ENCODE measurements at places on chromosomes 3 and 15.

DNA sequence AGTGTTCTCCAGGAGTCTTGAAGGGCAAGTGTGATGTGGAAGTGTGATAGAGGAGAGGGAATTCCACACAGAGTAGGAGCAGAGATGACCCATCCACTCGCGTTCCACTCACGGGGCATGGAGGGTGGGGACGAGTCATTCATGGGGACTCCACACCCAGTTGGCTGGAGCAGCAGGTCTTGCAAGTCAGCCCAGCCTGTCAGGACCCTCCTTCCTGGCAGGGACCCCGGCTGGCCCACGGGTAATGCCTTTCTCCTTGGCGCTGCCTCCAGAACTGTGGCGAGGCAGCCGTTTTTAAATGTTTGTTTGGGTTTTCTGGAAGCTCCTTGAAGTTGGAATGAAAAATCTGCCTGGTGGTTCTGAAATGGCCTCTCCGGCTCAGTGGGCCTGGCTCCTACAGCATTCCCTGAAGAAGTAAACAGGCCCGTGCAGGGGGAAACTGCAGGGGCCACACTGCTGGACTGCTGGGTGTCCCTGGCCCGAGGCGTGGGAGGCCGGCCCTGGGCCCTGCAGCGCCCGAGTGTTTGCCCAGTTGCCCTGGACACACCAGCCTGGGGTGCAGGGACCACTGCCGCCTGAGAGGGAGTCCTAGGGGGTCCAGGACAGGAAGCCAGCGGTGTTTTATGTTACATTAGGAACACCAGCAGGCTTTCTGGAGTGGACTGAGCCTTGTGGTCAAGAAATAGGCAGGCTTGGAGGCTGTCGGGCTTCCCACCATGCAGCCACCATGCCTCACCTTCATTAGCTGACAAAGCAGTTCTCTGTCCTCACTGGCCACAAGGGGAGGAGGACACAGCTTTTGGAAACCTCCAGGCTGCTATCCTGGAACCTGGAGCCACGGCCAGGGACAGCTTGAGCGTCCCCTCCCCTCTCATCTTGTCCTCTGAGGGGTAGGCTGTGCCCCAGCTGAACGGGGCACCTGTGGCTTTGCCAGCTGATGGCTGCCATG is 61.3 kb downstream of the CEMIP start:
- no peak for DNase-seq

- DNase-seq, result no peak
Observed at GRCh38 chr15:39447346-39447745, 133.5 kb upstream of the THBS1 start.

DNA sequence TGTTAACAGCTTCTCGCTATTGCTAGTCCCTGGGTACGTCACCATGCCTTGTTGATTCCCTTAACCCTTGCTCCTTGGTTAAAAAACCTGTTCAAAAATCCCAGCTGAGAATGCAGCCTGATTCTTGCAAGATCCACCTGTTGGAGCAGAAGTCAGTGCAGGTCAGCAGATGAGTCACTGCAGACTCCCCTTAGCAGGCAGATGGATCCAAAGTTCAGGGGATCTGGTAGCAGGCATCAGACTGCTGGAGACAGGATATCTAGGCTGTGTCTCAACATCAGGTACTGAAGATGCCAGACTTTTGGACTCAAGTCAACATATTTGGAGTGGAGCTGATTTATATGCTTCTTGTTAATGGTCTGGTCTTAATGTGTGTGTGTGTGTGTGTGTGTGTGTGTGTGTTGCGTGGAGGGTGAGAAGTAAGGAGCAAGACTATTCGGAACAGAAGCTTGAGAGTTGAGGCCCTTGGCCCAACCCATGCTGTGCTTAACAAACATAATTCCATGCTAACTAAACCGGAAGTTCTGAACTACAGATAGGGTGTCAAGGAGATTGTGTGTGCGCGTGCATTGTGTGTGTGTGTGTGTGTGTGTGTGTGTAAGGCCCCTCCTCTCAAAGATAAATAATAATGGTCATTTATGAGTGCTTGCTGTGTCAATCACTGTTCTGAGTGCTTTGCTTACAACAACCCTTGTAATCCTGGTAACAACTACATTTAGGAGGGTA is 1.0 kb upstream of the C3orf52 start:
- no peak for DNase-seq

GRCh38 chr3:104031598-104031997 is 1335.1 kb upstream of the ALCAM start:
- DNase-seq, result no peak

- no peak for DNase-seq
Observed at GRCh38 chr15:69842851-69843250, 254.9 kb downstream of the TLE3 start.

DNA sequence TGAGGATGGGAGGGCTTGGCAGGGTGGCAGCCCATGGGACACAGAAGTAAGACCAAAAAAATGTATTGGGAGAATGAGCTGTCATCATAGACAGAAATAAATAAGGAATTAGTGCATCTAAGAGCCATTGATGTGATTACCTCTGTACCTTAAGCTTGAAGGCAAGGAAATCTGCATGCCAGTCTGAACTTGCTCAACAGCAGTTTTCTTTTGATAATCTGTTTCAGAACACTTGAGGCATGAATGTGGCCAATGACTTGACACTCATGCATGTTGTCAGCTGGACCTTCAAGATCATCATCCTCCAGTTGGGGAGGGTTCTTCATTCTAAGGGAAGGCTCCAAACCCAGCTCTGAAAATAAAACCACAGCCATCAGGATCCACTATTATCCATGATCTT is 148.5 kb downstream of the DCLK3 start:
- DNase-seq, result no peak

- DNase-seq, result no peak
Observed at GRCh38 chr3:42533161-42533897, 30.9 kb downstream of the VIPR1 start.

- DNase-seq, result no peak
Observed at GRCh38 chr3:168123201-168124176, 27.8 kb upstream of the GOLIM4 start.

DNA sequence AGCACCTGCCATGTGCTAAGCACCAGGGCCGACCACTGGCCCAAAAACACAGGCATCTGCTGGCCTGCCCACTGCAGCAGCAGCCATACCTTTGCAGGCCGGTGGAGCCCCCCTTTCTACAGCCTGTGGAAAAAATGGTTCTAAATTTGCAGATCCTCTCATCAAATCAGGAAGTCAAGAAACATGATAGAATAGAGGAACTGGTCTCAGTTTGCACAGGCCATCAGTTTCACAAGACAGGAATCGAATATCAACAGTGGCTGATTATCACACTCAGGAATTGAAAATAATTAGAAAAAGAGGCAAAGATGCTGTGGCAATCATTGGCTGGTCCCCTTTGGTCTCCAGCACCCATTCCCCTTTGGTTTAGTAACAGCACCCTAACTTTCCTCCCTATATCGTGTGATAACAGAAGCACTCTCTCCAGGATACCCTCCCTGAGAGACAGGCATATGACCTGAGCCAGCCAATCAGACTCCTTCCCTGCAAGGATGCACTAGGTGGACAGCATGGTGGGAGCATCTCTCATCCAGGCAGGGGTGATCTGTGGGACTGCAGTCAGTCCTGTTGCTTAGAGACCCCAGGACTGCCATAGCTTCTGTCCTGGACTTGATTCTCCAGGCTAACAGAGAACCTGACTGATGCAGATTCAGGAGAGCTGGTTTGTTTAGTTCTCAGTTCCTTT is 3.5 kb upstream of the PAK6 start:
- no peak for DNase-seq

- DNase-seq, result no peak
Observed at GRCh38 chr3:157075693-157076420, 84.1 kb downstream of the CCNL1 start.

DNA sequence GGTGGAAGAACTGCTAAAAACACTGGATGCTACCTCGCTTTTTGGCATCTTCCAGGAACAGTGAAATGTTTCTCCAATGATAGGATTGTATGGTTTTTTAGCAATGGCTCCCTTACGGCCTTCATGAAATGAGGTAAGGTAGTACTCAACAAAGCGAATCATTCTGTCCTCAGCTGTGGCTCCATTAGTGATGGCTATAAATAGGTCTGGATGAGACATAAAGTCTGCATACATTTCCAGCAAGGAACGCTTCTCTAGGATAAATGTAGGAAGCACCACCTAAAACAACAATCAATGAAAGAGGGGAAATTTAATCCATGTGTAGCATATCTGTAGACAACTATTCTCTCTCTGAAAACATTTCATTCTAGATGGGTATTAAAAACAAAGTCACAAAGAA is 32.4 kb upstream of the SNX4 start:
- DNase-seq, result no peak

- DNase-seq, result no peak
Observed at GRCh38 chr15:40770147-40770721, 454 bp downstream of the C15orf62 start.

DNA sequence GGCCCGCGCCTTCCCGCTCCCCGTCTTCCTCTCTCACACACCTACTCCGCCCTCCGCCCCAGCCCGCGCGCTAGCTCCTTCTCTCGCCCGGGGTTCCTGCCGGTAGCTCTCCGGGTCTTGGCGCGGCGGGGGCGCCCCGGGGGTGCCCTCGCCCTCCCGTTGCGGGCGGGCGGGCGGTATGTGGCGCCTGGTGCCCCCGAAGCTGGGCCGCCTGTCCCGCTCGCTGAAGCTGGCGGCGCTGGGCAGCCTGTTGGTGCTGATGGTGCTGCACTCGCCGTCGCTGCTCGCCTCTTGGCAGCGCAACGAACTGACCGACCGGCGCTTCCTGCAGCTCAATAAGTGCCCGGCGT is 507 bp downstream of the DIPK2A start:
- DNase-seq, result no peak

DNA sequence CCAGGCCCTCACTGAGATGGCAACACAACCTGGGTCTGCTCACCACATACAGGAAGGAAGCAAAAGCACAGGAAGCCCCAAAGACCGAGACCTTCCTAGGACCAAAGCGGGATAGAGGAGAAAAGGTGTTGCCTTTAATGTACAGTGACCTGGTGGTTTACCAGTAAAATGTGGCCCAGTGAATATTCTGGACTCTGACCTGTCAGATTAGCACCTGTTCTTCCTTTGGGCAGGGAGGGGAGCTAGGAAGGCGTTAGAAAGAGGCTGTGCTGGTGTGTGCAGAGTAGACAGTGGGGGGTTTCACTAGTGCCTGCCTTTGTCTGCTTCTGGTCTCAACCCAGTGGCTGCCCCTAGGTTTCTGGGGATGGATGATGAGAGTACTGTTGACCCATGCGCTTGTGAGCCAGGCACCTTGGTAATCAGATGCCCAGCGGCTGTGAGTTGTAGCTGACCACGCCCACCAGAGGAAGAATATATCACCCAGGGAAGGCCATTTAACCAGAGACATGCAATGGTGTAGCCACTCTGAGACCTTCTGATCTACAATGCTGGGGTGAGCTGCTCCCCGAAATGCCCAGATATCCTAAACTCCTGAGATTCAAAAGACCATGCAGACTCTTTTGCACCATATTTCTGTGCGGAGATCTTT is 90.1 kb upstream of the NEO1 start:
- no peak for DNase-seq

GRCh38 chr3:86865506-86865905 is 125.4 kb downstream of the VGLL3 start:
- DNase-seq, result no peak

DNA sequence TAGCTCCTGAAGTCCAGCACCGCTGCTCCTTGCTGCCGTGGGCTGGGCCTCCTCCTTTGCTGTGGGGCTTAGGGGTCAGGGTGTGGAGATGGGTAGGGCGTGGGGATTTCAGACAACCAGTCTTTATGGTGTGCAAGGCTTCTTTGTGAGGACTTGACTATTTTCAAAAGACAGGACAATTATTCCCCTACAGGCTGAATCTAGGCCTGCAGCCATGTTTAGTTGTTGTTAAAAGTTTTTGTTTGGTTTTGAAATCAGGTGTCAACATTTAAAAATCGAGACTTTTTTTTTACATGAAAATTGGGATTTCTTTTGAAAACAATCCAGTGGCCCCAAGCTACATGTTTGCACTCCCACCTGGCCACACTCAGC is 10.6 kb downstream of the RPL32 start:
- no peak for DNase-seq

DNA sequence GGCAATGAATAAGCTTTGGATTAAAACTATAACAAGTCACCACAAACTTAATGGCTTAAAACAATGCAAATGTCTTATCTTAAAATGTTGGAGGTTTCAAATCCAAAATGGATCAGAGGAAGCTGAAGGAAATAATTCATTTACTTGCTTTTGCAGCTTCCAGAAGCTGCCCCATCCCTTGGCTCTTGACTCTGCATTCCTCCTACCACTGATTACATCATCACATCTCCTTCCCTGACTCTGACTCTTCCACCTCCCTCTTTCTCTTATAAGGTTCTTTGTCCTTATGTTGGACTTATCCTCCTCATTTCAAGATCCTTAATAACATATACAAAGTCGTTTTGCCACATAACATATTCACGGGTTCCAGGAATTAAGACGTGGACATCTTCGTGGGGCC is 982.8 kb upstream of the ROBO1 start:
- no peak for DNase-seq

DNA sequence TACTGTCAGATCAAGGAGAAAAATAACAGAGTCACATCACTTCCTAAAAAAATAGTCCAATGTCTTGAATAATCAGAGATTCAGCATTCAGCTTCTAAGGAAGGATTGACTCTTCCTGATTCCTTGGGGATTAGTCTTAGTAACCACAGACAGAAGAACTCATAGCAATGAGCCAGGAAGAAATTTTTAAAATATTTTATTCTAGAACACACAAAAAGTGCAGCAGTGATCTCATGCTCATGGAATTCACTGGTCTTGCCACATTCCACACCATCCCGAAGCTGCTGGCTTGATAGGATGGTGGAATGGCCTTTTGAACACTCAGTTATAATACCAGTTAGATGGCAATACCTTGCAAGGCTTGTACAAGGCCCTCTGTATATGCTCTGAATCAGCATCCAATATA is 43.0 kb upstream of the ABI3BP start:
- DNase-seq, result no peak

DNA sequence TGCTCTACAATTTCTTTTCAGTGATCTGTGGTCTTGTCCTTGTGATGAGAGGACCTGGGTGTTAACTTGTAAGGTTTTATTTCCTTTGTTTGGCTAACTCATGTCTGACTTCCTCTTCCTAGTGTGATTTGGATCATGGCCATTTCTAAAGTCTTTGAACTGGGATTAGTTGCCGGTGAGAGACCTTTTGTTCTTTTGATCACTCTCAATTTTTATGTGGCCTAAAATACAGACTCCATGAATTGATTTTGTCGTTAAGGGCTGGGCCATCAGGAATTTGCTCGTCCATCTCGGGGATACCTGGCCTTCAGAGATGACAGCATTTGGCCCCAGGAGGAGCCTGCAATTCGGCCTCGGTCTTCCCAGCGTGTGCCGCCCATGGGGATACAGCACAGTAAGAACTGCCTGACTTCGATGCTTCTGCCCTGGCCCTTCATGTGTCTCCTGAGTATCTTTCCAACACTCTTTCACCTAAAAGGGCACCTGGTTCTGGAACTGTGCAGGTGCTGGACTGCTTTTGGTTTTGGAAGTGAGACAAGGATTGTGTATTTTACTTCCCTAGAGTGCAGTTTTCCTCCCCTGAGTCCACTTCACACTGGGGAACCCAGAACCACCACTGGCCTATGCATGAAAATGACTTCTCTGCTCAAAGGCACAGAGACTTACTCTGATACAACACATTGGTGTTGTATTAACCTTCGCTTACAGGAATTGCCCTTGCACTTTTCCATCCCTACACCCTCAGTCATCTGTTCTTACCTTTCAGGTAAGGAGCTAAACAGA is 13.1 kb upstream of the LRRC2 start:
- no peak for DNase-seq

Measured in activated CD8-positive, alpha-beta memory T cell treated with anti-CD3 and anti-CD28 coated beads, Interleukin-2, amount 50 U/mL, for 4 hours (primary cell).